ENCODE measurements at places on chromosomes 16 and 17.

- peak; percentile 47 for DNase-seq
Measured at GRCh38 chr16:546909-547770, 13.1 kb upstream of the PRR35 start.

- DNase-seq, result no peak
Measured at GRCh38 chr16:23403547-23403946, 49.4 kb downstream of the COG7 start.

DNA sequence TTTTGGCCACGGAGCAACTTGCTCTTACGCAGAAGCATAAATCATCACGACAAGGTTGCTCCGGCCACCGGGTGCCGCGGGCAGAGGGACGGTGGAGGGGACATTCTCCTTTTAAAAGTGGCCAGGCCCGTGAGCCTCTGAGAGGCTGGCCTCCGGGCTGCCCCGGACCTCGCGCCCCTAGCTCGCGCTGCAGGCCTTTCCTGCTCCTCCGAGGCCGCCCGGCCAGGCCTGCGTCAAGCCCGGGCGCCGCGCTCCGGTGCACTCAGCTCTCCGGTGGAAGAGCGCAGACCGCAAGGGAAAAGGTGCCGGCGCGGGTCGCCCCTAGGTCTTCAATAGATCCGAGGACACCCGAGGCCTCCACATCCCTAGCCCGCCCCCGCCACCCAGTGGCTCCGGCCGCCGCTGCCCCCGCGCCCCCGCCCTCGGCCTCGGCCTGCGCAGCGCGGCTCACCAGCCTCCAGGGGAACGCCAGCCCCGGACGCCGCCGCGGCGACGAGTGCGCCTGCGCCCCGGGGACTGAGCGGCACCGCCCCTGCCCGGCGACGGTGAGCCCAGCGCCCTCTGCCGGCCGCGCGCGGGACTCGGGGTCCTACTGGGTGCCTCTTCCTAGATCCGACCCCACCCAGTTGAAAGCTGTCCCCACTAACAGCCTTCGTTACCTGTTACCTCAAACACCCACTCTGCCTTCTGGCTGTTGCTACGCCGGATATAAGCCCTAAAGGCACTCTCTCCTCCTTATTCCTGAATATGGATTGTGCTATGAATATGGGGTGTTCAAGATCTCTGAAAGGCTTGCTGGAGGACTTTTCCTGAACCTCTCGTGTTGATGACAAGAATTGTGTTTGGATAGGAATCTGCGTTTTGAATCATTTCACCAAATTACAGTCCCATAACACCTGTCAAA is at the start of gene LYRM9:
TSS of gene LYRM9 (minus strand) at position 500 of the 904 bp plus-strand sequence. CDS start 10,671 bp downstream, outside the sequence.
- peak; percentile 95 for DNase-seq

DNA sequence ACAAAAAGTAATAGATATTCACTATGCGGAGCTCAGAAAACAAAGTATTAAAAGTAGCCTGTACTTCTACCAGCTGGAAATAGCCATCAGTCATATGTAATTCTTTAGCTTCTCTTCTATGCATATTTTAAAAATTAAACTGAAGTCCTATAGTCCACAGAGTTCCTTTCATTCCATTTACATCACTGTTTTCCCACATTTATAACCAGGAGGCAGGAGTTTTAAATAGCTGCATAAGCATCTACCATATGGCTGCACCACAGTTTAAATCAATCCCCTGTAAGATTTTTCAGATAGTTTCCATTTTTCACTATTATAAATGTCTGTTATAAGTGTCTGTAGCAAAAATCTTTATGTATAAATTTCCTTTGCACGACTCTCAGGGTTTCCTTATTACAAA is 45.1 kb downstream of the ZFHX3 start:
- no peak for DNase-seq

- DNase-seq, result peak; percentile 26
Measured at GRCh38 chr16:2428051-2428783, 1.0 kb upstream of the CCNF start.

DNA sequence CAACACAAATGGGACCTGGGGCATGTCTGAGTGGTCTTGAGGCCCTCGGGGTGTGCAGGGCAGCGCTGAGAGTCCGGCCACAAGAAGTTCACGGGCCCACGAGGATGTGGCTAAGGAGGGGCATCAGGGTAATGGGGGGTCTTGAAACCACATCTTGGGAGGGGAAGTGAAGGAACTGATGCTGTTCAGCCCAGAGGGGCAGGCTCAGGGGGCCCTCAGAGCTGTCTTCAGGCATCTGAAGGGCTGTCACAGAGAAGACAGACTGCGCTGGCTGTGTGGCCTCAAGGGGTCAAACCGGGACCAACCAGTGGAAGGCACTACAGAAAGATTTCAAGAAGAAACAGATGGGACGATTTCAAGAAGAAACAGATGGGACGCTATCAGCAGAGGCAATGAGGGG is 45.1 kb downstream of the ZNF423 start:
- no peak for DNase-seq

DNA sequence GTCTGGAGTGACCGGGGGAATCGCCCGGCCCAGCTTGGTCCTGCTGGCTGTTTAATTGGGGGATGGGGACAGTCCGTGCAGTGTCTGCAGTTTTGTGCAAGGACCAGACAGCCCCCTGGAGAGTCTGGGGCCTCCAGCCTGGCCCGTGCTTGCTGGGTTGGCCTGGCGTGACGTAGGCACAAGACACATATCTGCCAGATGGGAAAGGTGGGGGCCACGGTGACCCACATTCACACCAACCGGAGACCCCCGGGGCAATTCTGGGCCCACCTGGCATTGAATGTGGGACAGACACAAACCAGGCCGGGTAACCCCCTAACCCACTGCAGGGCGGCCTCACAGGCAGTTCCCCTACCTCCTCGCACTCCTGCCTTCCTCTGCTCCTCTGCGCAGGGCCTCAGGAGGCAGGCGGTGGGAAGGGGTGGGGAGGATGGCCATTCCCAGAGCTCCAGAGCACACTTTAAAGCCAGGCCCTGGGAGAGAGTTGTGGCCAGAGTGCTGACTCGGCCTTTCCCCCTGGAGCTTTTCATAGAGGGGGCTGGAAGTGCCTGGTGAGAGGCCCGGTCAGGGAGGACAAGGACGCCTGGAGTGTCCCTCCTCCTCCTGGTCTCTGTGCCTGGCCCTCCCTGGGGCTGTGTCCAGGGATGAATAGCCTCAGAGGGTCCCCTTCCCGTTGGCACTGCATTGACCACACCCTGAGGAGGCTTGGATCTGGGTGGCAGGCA is 1.5 kb downstream of the MRC2 start:
- DNase-seq, result no peak

DNA sequence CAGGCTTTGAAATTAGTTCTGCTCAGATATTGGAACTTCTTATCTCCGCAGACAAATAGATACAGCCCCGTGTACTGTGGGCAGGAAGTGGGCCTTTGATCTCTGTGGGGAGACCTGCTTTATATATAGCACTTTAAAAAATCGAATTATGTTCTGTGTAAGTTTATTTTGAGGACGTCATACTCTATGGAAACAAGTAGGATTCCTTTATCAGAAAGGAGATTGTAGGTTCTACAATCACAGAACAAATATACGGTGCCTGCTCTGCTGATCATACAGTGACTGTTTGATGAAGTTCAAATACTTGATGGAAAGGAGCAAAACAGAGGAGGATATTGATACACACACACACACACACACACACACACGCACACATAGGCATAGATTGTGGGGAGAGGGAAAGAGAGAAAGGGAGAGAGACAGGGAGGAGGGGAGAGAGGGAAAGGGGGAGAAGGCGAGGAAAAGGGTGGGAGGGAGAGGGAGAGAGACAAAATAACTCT is 14.7 kb upstream of the TMEM220 start:
- DNase-seq, result no peak

GRCh38 chr17:1229900-1230501 is 40.2 kb upstream of the BHLHA9 start:
- no peak for DNase-seq

DNA sequence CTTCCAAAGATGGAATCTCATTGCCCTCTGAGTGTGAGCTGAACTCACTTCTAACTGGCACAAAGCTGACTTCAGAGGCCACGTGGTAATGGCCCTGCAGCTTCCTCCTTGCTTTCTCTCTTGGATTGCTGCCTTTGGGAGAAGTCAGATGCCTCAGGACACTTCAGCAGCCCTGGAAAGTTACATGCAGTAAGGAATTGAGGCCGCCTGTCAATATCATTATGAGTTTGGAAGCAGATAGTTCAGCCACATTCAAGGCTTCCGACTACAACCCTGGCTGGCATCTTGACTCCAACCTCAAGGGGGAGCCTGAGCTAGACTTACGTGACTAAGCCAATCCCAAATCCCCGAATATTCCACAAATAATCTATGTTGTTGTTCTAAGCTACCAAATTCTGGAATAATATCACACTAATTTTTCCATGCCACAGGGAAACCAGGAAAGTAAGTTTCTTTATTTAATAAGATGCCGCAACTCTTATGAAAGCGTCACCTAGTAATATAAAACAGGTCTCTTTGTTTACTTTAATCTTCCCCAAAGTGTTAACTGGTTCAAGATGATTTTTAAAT is 13.6 kb downstream of the CEP20 start:
- DNase-seq, result peak; percentile 28

GRCh38 chr17:40806131-40806530 is 6.4 kb upstream of the KRT28 start:
- DNase-seq, result no peak

GRCh38 chr17:42748202-42748907 is 3.5 kb upstream of the EZH1 start:
- no peak for DNase-seq

GRCh38 chr16:49644145-49644463 is 211.8 kb downstream of the ZNF423 start:
- no peak for DNase-seq

GRCh38 chr17:82046903-82047302 is 4.7 kb downstream of the RFNG start:
- DNase-seq, result no peak

DNA sequence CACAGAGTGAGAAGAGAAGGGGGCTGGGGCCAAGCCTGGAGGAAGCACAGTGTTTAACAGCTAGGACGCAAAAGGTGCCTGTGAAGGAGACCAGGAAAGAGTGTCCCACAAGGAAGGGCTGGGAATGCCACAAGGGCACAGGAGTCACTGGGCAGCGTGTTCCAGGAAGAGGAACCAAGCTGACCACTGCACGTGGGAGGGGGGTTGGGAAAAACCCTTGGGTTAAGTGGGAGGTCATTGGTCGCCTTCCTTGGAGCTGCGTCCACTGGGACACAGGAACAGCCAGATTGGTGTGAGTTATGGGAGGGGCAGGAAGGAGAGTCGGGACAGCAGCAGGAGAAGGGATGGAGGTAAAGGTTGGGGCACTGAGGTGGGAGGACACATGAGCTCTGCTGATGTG is 12.9 kb downstream of the TTYH2 start:
- no peak for DNase-seq

- DNase-seq, result no peak
Measured at GRCh38 chr17:36972186-36972700, 23.5 kb downstream of the AATF start.

DNA sequence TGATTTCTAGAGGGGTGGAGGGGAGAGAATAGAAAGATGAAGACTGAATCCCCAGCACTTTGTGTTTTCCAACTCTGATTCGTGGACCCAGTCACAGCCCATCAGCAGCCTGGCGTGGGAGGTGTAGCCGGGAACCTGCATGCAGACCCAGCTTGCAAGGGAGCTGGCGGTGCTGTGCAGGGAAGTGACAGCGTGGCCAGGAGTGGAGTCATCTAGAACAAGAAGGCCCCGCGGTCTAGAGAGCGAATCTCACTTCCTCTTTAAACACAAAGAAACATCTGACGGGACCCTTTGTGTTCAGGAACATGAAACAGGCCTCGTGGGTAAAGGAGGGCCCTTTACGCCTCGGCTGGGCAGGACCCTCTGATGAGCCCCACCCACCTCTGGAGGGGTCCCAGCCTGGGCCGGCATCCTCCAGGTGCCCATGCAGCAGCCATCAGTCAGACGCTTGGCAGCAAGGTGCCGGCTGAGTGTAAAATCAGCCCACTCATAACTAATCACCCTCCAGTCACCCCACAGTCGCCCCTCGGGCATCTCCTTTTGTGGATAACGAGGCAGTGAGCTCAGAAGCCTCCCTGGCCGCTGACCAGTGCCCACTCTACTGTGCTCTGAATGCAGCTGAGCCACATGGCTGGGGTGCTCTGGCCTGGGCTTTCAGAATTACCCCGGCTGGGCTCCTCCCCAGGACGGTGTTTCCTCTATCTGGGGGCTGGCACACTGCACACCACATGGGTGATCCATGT is 4.4 kb downstream of the SNAI3 start:
- peak; percentile 80 for DNase-seq

DNA sequence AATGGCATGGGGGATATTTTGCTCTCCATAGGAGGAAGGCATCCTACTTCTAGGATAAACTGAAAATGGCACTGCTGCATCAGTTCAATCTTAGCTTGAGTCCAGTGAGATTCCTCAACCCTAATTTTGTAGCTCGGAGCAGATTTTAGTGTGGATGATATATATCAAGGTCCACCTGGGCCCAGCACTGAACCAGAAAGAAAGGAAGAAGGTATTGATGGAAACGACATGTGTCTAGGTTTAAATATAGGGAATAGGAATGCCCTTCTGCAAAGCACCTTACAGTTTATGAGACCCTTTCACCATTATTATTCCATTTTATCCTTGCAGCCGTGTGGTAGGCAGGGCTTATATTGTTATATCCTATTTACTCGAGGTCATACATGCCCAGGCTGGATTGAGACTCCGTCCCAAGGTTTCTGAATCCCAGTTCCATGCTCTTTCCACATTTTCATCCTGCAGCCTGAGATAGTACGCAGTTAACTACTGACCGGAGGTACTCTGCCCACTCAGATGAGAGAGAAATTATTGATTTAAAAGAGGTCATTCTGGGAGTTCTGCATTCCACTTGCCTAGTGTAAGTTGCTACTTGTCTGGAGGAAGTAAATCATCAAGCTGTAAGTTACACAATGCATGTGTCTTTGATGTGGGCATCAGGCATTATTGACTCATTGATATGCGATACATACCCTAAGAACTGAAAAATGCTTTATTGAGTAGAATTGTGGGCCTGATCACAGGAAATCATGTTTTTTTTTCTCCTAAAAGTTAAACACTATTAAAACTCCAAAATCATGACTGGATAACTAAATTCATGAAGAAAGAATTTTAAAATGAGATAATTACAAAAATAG is 10.1 kb downstream of the KRT39 start:
- DNase-seq, result no peak

GRCh38 chr16:88144028-88144511 is 192.8 kb downstream of the BANP start:
- DNase-seq, result no peak

GRCh38 chr17:74786431-74787055 is 10.4 kb upstream of the NAT9 start:
- no peak for DNase-seq

DNA sequence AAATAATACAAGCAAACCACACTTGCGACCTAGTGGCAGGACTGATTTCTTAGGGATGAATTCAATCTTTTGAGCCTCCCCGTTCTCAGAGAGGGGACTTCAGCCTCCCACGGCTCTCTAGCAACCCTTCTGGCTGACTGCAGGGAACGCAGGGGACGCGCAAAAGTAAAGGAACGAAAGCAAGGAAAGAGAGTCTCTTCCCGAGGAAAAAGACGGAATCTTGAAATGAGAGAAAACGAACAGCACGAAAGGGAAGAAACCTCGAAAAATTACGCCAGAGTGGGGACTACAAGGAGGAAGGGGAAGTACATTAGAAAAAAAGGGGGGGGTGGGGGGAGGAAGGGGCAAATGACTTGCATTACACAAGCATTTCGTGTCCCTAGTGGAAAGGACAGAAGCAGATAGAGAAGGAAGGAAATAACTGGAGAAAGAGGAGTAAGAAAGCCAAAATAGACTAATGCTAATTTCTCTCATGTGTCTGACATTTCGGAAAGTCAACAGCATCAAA is 1.2 kb downstream of the GRB2 start:
- peak; percentile 62 for DNase-seq
